Left lung (tissue), 14 donors: ENCODE measurements at places on chromosomes 11 and 22. TPM values are rescaled to one million over a fixed set of nuclear protein-coding genes. Genes with fewer than 3 reads are reported as not detected.

Gene IGF2
- 102 TPM for polyA plus RNA-seq

Gene CHRNA10
- polyA plus RNA-seq, result 2.2 TPM

Gene RTN4RL2
- 3.7 TPM for polyA plus RNA-seq

Gene CCDC73
- polyA plus RNA-seq, result 0.57 TPM

Gene ATL3
- 16.1 TPM for polyA plus RNA-seq

Gene CCS
- polyA plus RNA-seq, result 101 TPM

Gene PPP1CA
- 142 TPM for polyA plus RNA-seq

Gene SEPTIN5
- 74.7 TPM for polyA plus RNA-seq

Gene RFPL3
- not detected for polyA plus RNA-seq

Gene YDJC
- 6.2 TPM for polyA plus RNA-seq

Gene ASCL2
- polyA plus RNA-seq, result 0.50 TPM
